Effector memory CD4-positive, alpha-beta T cell (primary cell): ENCODE measurements at places on chromosomes 2 and 18.

DNA sequence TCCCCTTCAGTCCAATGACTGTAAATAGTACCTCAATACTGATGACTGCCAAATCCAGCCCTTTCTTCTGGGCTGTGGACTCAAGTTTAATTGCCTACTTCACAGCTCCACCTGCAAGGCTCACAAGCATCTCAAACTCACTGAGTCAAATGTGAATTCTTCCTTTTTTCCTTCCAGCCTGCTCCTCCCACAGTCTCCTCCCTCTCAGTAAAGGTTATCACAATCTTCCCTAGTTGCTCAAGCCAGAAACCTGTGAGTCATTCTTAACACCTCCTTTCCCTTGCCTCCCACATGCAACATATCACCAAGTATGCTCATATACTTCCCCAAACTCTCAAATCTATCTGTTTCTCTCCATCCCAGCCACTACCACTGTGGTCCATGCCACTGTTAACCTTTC, 3.7 kb upstream of the MFSD6 start:
- DNase-seq = no peak

DNA sequence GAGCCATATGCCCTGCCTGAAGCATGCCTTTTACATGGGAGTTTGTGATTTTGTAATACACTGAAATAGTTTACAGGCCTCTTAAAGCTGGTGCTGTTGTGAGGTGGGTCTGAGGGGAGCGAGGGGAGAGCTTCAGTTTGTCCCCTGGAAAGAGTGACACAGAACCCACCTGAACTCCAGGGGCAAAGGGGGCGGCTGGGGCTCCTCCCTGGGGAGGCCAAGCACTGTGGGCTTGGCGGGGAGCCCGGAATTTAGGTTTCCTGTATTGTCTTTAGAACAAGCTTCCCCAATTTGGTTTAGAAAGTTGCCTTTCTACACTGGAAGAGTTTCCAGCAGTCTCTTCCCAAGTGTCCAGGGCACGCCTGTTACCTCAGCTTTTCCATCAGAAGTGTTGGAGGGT, 75.7 kb downstream of the VAPA start:
- no peak for DNase-seq

- no peak for DNase-seq
Measured at GRCh38 chr2:85865539-85866164, 23.1 kb downstream of the ST3GAL5 start.

- no peak for DNase-seq
Measured at GRCh38 chr2:232574674-232575403, 24.4 kb downstream of the EIF4E2 start.

DNA sequence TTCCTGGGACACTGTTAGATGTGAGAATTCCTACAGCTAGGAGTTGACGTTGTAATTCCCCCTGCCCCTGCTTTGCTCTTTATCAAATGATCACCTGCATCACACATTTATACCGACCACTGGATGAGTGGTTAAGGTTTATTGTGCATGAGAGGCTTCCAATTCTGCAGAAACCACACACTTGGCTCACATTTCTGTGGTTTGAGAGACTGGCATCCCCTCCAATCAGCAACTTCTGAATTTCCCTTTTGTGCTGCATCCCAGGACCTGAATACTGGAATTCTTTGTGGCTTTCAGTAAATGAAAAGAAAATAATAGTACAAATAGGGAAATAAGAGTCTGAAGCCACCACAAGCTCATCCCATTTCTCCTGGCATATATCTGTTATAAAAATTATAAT, 628.7 kb upstream of the PIK3C3 start:
- DNase-seq = no peak

DNA sequence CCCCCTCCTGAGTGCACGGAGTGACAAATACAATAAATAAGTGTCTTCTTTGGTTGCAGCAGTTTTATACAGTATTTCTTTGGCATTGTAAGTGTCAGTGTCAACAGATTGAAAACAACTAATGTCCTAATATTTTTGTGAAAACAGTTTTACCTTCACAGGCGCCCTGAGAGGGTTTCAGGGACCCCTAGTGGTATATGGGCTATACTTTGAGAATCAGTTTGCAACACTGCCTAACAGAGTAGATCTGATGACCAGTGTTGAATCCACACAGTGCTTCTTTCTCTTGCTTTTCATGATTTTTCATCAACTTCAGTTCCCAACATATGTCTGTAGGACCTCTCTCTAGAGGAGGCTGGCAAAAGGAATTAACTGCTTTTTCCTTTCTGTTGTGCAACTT, 162.2 kb downstream of the PRPF40A start:
- no peak for DNase-seq
